ENCODE measurements at places on chromosomes 2 and 18.

- DNase-seq: no peak
Measured at GRCh38 chr2:105377871-105378270, 21.0 kb downstream of the FHL2 start.

GRCh38 chr18:68703326-68703725, 11.6 kb downstream of the TMX3 start:
- no peak for DNase-seq

DNA sequence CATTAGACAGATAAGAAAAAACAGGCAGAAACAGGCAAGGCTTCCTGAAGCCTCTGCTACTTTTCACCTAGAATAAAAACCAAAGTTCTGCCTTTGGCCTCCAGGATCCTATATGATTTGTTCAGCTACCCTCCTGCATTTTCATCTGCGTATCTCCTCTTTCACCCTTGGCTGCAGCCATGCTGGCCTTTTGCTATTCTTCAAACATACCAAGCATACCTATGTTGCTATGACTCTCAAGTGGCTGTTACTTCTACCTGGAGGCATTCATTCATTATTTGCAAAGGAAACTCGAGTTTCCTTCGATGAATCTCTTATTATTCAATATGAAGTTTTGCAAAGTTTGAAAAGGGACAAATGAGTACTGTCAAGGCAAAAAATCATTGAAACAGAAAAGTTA, 106.4 kb upstream of the HNMT start:
- DNase-seq: no peak

DNA sequence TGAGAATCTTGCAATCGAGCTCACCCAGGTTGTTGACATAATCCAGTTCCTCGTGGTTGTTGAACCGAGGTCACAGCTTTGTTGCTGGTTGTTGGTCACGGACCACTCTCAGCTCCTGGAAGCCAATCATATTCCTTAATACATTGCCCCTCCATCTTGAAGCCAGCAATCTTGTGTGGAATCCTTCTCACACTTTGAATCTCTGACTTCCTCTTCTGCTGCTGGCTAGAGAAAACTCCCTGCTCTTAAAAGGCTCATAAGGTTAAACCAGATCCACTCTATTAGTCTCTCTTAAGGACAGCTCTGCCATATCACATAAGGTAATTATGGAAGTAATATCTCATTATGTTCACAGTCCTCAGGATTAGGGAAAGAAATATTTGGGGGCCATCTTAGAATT, 41.1 kb downstream of the SP140 start:
- no peak for DNase-seq

DNA sequence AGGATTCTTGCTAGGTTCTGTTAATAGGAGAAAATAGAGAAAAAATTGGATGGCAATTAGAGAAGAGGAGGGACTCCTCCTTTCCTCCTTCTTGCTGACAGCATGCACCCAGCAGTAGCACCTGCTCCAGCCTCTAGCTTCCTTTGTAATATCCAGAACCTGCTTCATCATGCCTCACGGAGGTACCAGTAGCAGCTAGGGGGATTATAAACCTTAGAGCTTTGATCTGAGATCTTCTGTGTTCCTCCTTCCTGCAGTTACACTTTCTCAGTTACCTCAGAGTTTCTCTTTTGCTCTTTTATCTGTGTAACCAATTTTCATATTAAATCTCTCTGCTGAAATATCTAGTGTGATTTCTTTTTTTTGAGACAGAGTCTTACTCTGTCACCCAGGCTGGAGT, 16.6 kb downstream of the DPP4 start:
- DNase-seq: no peak

GRCh38 chr18:21391074-21391673, 149.1 kb downstream of the GREB1L start:
- no peak for DNase-seq
